Psoas muscle (tissue), 8 donors: ENCODE measurements at places on chromosomes 11 and 22. TPM values are rescaled to one million over a fixed set of nuclear protein-coding genes. Genes with fewer than 3 reads are reported as not detected.

POU2AF2 gene
- 0.98 TPM for total RNA-seq

DNA sequence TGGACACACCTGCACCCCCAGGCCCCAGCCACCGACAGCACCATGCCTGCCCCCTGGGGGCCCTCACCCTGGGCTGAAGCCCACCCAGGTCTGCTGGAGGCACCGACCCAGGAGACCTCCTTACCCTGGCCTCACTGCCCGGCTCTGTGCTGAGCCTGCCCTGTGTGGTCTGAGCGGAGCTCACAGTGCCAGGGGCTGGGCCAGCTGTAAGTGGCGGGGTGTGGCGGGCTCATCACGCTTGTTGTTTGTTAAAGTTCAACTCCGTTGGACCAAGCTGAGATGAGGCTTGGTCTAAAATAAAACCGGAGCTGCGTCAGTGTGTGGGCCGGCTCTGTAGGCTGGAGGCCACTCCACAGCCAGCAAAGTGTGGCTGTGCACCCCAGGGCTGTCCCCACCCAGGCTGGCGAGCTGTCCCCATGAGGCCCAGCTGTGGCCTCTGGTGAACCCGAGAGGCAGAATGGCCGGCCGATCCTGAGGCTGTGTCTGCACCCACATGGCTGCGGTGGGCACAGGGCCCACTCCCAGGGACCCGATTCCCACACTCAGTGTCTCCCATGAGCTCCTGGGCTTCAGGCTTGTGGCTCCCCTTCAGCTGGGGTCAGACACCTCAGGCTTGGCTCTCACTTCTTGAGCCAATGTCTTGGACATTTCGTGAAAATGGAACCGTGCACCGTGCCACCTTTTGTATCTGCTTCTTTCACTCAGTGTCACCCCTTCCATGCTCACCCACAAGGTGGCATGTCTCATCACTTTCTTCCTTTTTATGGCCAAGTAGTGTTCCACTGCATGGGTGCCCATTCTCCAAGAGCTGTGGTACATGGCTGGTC lies 137.9 kb downstream of the CTTN start:
- H3K36me3 ChIP-seq: no peaks in the 10 kb centered on the region
- no peak overlapping the region for H3K27ac ChIP-seq
- H3K4me3 ChIP-seq: no peak overlapping the region
- H3K4me1 ChIP-seq: no peaks in the 10 kb centered on the region
- DNase-seq: peak; percentile 7

DNA sequence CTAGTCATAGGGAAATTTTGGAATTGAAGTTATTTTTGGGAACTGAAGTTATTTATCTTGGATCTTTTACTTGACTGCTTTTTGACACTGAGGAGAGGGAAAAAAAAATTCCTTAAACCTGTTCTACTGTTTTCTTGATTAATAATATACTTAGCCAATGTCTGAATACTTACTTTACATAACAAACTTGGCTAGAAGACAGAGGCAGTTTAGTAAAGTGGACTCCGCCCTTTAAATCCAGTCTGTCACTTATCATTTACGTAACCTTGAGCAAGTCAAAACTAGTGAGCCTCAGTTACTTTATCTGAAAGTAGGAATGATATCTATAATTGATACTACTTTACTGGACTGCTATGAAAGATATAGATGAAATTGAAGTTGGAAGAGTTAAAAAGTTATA lies 19.5 kb downstream of the CTSC start:
- no peaks in the 10 kb centered on the region for H3K4me1 ChIP-seq
- no peaks in the 10 kb centered on the region for H3K27me3 ChIP-seq
- no peaks in the 10 kb centered on the region for H3K36me3 ChIP-seq
- no peak overlapping the region for H3K27ac ChIP-seq
- no peak for DNase-seq

CALCA gene
- total RNA-seq: not detected

C11orf65 gene
- 0.64 TPM for total RNA-seq

- peak overlapping the region; percentile 78 for H3K27ac ChIP-seq
- H3K36me3 ChIP-seq: no peaks in the 10 kb centered on the region
- no peaks in the 10 kb centered on the region for H3K27me3 ChIP-seq
- peak; percentile 92 for DNase-seq
- H3K4me1 ChIP-seq: peaks cover 46% of the 10 kb centered on the region
These were observed 227.0 kb downstream of the ADAMTS15 start for GRCh38 chr11:130675371-130675821.

- peak overlapping the region; percentile 76 for H3K4me3 ChIP-seq
- H3K27me3 ChIP-seq: no peaks in the 10 kb centered on the region
- DNase-seq: peak; percentile 74
- no peaks in the 10 kb centered on the region for H3K36me3 ChIP-seq
- peaks cover 29% of the 10 kb centered on the region for H3K4me1 ChIP-seq
These were observed 760 bp downstream of the ZNRF3 start for GRCh38 chr22:28883917-28884746.

GRCh38 chr11:120314861-120315260 lies 10.2 kb upstream of the TLCD5 start:
- no peak overlapping the region for H3K4me3 ChIP-seq
- no peaks in the 10 kb centered on the region for H3K27me3 ChIP-seq
- H3K4me1 ChIP-seq: no peaks in the 10 kb centered on the region
- no peak overlapping the region for H3K27ac ChIP-seq

PHETA2 gene
- total RNA-seq: 1.9 TPM

DNA sequence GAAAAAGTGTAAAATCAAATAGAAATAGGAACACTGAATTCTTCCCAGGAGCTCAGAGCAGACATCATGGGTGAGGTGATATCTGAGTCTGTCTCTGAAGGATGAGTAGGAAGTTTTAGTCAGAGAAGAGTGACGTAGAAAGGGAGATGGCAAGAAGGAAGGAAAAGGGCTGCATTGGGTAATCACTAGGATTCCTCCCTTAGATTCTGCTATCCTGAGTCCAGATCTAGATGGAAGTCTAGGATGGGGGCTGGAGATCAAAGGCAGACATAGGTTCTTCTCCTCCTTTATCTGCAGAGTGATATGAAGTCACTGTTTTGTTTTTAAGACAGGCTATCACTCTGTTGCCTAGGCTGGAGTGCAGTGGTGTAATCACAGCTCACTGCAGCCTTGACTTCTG lies 30.4 kb downstream of the POU2F3 start:
- peaks cover 26% of the 10 kb centered on the region for H3K27me3 ChIP-seq
- no peak for DNase-seq
- H3K4me1 ChIP-seq: no peaks in the 10 kb centered on the region
- H3K36me3 ChIP-seq: no peaks in the 10 kb centered on the region
- no peak overlapping the region for H3K4me3 ChIP-seq

DNA sequence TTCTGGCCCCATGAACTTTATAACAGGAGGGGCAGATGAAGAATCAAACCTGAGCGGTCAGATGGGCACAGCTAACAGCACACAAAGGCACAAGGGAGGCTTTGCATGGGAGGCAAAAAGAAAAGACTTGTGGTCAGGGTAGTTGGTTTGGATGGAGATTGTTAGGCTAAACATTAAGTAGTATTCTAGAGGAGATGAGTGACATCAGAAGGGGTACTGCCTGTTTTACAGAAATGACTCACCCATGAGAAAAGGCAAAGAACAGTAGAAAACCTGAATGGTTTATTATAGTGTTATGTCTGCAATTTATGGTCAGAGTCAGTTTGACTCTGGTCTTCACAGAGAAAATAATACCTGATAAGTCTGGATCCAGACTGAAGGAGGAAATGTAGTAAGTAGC lies 129.8 kb upstream of the KIRREL3 start:
- no peak for DNase-seq
- H3K4me3 ChIP-seq: no peak overlapping the region
- no peaks in the 10 kb centered on the region for H3K36me3 ChIP-seq
- H3K4me1 ChIP-seq: no peaks in the 10 kb centered on the region
- H3K27me3 ChIP-seq: peaks cover 2% of the 10 kb centered on the region

INTS4 gene
- 17.0 TPM for total RNA-seq

SCUBE2 gene
- total RNA-seq: 1.2 TPM

GRCh38 chr11:6864438-6864837 lies 1.6 kb downstream of the OR10A2 start:
- no peaks in the 10 kb centered on the region for H3K27me3 ChIP-seq
- no peaks in the 10 kb centered on the region for H3K36me3 ChIP-seq
- no peak overlapping the region for H3K4me3 ChIP-seq

DNA sequence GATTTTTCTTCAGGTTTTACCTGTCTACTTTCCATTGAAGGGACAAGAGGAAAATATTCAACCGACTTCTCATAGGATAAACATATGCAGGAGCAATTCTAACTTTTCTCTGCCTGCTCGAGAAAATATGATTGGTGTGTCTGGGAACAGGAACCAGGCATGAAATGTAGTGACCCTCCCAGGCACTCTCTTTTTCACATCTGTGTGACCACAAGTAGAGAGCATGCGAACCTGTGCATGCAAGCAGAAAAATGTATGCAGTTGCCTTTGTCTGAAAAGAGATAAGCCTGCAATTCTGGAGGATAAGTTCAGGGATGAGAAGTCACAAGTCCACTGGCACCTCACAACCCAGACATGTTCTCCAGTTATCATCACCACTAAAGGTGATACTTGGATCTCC lies 583.5 kb upstream of the FAT3 start:
- no peak overlapping the region for H3K4me3 ChIP-seq
- H3K27me3 ChIP-seq: no peaks in the 10 kb centered on the region
- no peak overlapping the region for H3K27ac ChIP-seq
- H3K4me1 ChIP-seq: no peaks in the 10 kb centered on the region
- no peaks in the 10 kb centered on the region for H3K36me3 ChIP-seq

- DNase-seq: no peak
- no peak overlapping the region for H3K27ac ChIP-seq
- H3K4me1 ChIP-seq: no peaks in the 10 kb centered on the region
- no peak overlapping the region for H3K4me3 ChIP-seq
These were observed 39.5 kb upstream of the SLC1A2 start for GRCh38 chr11:35458846-35459245.

EHBP1L1 gene
- total RNA-seq: 345 TPM

DNA sequence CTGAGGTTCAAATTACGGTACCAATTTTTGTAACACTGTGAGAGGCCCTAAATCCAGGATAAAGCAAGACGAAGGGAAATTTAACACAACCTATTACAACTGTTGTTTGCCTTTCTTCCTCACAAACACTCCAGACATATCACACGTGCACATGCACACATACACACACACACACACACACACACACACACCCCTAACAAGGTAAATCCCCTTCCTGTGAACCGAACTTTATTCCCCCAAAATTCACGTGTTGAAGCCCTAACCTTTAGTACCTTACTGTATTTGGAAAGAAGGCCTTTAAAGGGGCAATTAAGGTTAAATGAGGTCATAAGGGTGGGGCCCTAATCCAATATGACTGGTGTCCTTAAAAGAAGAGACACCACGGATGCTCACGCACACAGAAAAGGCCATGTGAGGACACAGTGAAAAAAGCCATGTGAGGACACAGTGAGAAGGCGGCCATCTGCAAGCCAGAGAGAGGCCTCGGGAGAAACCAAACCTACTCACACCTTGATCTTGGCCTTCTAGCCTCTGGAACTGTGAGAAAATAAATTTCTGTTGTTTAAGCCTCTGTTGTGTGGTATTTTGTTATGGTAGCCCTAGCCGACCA lies 1.8 kb downstream of the SERGEF start:
- H3K27ac ChIP-seq: no peak overlapping the region
- peaks cover 6% of the 10 kb centered on the region for H3K4me1 ChIP-seq

- no peaks in the 10 kb centered on the region for H3K27me3 ChIP-seq
- no peaks in the 10 kb centered on the region for H3K36me3 ChIP-seq
- H3K4me3 ChIP-seq: no peak overlapping the region
- H3K4me1 ChIP-seq: no peaks in the 10 kb centered on the region
- no peak for DNase-seq
These were observed 10.3 kb upstream of the FIBIN start for GRCh38 chr11:26983645-26984044.

DNA sequence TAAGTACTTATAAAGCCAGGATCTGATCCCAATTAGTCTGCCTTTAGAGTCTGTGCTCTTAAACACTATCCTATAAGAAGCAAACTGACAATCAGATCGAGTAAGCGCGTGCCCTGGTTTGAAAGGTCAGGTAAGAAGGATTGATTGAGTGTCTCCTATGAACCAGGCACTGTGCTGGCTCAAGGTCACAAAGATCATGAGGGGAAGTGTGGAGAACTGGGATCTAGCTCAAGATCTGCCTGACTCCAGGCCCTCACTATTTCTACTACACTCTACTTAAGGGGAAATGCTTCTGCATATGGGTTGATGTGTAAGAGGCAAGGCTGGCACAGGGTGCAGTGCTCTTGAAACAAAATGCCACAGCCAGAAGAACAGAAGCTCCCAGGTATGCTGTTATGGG lies 77.0 kb downstream of the ME3 start:
- peaks cover 27% of the 10 kb centered on the region for H3K4me1 ChIP-seq
- no peaks in the 10 kb centered on the region for H3K36me3 ChIP-seq
- DNase-seq: no peak
- no peak overlapping the region for H3K27ac ChIP-seq
- H3K4me3 ChIP-seq: no peak overlapping the region
- no peaks in the 10 kb centered on the region for H3K27me3 ChIP-seq

GRCh38 chr11:62599901-62600300 lies 1.8 kb downstream of the MTA2 start:
- peak overlapping the region; percentile 84 for H3K4me3 ChIP-seq
- no peaks in the 10 kb centered on the region for H3K27me3 ChIP-seq
- H3K36me3 ChIP-seq: peaks cover 48% of the 10 kb centered on the region
- peaks cover 29% of the 10 kb centered on the region for H3K4me1 ChIP-seq
- no peak for DNase-seq

DNA sequence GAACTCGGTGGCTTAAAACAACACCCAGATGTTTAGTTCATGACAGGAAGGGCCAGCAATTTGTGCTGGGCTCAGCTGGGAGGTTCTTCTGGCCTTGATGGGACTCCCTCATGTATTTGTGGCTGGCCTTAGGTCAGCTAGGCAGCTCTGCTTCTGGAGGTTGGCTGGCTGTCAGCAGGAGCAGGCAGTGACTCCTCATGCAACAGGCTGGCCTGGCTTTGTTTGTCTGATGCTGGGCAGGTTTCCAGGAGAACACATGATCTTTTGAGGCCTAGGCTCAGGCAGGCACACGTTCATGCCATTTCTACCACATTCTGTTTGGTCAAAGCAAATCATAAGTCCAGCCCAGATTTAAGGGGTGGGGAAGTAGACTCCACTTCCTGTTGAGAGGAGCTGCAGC lies 571.2 kb downstream of the TBC1D22A start:
- no peaks in the 10 kb centered on the region for H3K36me3 ChIP-seq
- DNase-seq: no peak
- no peaks in the 10 kb centered on the region for H3K4me1 ChIP-seq
- H3K4me3 ChIP-seq: no peak overlapping the region
- H3K27ac ChIP-seq: no peak overlapping the region

GRCh38 chr11:100573911-100574513 lies 113.1 kb upstream of the ARHGAP42 start:
- DNase-seq: no peak
- peaks cover 3% of the 10 kb centered on the region for H3K4me1 ChIP-seq
- no peak overlapping the region for H3K4me3 ChIP-seq
- H3K27ac ChIP-seq: no peak overlapping the region

MYO7A gene
- 3.0 TPM for total RNA-seq

TMEM191C gene
- not detected for total RNA-seq

DNA sequence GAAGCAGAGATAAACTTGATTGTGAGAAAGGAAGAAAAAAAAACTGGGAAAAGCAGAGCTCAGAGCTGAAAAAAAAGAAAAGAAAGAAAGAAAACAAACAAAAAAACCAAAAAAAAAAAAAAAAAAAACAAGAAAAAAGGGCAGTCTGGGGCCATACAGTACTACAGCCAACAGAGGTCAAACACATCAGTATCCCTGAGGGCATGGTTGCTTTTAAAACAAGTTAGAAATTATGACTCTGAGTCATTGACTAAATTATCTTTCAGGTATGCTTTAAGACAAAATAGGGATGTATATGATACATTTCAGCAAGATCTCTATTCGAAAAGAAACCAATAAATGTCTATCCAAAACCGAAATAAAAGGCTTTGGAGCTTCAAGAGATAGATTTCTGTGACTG lies 37.1 kb upstream of the TLCD5 start:
- H3K4me1 ChIP-seq: no peaks in the 10 kb centered on the region
- H3K36me3 ChIP-seq: peaks cover 2% of the 10 kb centered on the region
- DNase-seq: no peak
- no peak overlapping the region for H3K4me3 ChIP-seq
- H3K27me3 ChIP-seq: no peaks in the 10 kb centered on the region
- H3K27ac ChIP-seq: no peak overlapping the region

EIF3D gene
- total RNA-seq: 125 TPM
